IPS-NIHi11 (cell line): ENCODE measurements at places on chromosomes 2 and 18.

DNA sequence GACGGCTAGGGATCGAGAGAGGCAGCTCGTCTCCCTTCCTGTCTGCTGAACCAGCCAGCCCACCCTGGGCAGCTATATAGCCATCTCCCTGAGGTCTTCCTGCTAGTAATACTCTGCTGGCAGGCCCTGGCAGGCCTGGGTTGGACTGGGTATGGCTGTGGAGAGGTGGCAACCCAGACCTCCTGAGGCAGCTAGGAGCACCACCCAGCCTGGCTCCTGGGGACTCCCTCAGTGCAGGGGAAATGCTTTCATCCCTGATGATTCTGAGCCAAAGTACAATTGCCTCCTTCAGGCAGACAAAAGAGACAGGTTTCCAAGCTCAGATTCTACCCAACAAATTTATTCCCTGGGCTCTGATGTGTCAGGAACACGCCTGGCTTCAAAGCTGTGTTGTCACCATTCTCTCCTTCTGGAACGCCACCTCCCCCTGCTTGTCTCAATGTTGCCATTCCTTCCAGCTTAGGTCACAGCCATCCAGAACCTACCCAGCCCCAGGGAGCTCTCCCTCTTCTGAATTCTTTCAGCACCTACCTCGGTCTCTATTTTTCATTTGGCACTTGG lies 4.7 kb upstream of the DNAJB2 start:
- DNase-seq, result peak; percentile 73

GRCh38 chr2:69168950-69169654 lies 156.1 kb downstream of the ANTXR1 start:
- no peak for DNase-seq

DNA sequence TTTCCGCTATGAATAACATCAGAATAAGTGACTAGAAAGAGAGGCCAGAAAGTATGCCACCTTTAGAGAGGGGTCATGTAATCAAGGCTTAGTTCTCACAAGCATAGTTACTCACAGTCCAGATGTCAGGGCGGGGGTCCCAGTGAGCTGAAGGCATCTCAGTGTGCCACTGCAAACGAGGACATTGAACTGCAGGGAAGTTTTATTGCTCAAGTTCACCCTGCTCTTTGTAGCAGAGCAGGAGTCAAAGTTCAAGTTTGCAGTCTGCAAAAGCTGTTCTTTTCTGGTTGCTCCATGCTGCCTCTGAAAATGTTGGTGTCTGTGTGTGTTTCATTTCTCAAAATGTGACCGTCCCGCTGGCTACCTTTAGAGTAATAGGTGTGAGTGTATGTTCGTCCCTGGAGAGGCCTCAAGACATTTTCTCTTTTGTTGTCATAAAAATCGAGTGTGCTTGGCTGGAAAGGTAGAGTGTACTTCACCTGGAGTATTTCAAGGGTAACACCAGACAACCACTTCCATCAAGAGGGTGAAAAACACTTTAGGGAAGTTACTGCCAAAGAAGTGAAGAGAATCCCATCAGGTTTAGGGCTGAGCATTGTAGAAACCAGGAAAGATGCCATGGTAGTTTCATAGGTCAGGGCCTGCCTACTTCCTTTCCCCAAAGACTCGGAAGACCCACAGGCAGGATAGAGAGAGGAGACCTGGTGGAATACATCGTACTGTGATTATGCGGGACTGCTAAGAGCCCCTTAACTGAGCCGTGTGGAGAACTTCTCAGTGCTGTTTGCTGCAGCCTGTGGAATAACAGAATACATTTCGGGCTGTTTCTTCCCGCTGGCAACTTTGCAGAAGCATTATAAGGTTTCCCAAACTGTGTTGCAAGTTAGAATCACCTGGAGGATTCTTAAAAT lies 89.9 kb downstream of the LYPD6 start:
- DNase-seq, result no peak

- no peak for DNase-seq
These were observed 31.0 kb downstream of the GAREM2 start for GRCh38 chr2:26203906-26204305.

GRCh38 chr2:106159866-106160785 lies 34.0 kb downstream of the UXS1 start:
- DNase-seq, result no peak

- peak; percentile 57 for DNase-seq
These were observed 28.2 kb upstream of the GIGYF2 start for GRCh38 chr2:232668805-232669444.

- DNase-seq, result no peak
These were observed 48.9 kb downstream of the BMPR2 start for GRCh38 chr2:202425036-202425435.

DNA sequence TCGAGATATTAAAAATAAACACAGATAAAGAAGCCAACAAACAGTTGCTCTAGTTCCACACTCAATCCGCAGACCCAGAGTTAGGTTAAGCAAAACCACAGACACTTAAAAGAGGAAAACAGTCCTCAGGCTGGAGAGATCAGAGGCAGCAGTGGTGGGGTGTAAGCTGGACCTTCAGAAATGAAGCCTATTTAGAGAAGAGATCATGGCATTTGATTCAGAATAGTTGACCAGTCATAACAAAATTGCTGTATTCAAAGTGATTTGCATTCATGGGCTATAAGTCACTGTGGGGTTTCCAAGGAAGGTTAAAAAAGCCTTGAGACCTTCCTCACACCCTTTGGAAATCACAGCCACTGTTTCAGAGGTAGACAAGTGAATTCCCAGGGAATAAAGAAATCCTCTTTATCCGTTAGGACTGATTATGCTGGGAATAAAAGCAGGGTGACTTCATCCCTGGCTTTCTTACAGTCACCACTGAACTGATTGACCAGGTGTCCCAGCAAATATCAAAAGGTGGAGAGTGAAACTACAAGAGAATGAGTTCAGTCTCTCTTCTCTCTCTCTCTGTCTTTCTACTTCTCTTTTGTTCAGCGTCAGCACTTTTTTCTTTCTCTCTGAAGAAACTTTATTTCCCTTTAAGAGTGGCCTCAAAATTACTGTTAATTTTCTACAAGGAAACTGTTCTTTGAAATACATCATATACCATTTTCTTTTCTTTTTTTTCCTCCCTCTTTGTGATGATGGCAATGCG lies 171.8 kb upstream of the PIK3C3 start:
- no peak for DNase-seq

GRCh38 chr2:178229927-178230326 lies 35.6 kb downstream of the OSBPL6 start:
- no peak for DNase-seq

- no peak for DNase-seq
These were observed 269.3 kb upstream of the EPC2 start for GRCh38 chr2:148375214-148375613.

DNA sequence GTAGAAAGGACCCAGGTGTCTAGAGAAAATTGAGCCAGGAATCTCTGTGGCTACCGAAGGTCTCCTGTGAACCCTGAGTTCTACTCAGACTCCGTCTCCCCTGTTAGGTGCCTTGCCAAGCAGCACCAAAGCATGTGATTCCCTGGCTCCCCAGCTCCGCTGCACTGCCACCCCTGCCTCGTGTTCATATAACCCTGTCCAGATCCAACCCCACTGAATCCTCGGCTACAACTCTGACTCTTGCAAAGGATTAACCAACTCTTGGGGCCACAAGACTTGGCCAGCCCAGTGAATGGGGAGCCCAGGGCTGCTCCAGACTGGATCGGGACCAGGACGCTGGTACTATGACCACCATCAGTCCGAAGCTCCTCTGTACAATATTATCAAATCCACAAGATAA lies 37.3 kb upstream of the ACAA2 start:
- no peak for DNase-seq

DNA sequence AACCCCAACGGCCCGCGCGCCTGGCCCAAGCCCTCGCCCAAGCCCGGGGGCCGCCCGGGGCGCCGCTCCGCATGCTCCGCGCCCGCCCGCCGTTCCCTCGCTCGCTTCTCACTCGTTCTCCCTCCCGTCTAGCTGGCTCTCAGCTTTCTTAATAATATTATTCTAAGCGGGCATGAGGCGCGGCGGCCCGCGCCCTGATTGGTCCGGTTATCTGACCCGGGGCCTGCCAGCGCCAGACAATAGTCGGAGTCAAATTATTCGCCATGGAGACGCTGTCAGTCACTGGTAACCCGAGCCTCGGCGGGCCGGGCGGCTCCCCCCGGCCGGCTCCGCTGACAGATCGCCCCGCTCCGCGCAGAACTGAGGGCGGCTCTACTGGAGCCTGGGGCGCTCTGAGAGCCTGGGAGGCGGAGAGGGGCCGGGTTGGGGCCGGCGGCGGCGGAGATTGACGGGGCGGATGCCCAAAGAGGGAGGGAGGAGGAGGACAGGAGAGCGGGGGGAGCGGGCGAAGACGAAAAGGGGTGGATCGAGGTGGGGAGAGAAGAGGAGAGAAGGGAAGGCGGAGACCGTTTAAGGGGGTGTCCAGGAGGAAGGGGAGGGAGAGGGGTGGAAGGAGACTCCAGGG lies at the start of gene SIX2:
TSS of gene SIX2 (minus strand) at position 150 of the 625 bp plus-strand sequence. CDS start 342 bp downstream, outside the sequence.
- peak; percentile 95 for DNase-seq

DNA sequence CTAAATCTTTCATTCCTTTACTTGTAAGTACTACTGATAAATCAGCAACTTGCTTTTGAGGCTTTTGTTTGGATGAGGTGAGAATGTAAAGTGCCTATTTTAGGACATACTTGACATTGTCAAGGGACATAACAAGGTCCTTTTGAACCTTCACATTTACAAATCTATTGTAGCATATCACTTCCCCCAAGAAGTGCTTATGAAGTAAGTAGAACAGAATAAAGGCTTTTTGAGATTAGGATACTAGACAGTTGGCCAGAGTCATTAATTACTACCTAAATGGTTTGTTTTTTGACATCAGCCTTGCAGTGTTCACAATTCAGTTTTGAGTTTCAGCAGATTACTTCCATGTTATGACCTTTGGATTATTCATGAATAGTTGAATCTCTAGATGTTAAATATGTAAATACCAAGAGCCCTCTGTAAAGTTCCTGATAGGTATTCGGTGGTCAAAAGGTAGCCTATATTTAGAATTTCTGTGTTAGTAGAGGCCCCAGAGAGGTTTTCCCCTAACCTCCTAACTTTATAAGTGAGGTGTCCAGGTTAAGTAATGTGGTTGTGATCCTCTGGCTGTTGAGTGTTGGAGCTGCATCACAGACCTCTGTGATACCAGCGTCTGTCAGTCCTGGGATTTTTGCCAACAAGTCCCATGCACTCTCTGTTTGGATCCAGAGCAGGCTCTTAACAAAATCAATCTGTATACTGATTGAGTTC lies 67.2 kb downstream of the LCLAT1 start:
- no peak for DNase-seq

DNA sequence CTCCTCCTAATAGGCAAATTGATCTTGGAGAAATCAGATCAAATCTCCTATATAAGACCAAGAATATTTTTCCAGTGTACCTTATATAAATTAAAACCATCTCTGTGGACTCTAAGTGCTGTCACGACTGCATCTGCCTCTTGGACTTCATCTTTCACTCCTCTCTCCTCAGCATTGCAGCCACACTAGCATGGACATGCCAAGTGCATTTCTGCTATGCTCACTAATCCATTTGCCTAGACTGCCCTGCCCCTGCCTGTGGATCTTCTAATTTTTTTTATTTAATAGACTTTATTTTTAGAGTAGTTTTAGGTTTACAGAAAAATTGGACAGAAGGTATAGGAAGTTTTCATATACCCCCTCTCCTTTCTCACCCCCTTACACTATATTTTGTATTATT lies 146.7 kb upstream of the VWC2L start:
- no peak for DNase-seq

- DNase-seq, result no peak
These were observed 185.6 kb upstream of the COL3A1 start for GRCh38 chr2:188788621-188789020.

DNA sequence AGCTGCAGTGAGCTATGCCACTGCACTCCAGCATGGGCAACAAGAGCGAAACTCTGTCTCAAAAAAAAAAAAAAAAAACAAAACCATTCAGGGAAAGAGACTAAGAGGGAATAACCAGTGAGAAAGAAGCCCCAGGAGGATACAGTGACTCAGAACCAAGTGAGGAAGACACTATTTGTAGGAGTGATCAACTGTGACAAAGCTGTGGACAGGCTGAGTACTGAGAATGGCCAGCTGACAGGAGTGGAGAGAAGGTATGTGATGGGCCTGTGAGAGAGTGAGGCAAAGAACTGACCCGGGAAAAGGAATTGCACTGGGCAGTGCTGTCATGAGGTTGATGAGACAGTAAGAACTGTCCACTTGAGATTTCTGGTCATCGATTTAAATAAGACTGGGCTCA lies 6.7 kb upstream of the LCT start:
- DNase-seq, result no peak

- no peak for DNase-seq
These were observed 69.9 kb upstream of the L3MBTL4 start for GRCh38 chr18:6484659-6485058.

DNA sequence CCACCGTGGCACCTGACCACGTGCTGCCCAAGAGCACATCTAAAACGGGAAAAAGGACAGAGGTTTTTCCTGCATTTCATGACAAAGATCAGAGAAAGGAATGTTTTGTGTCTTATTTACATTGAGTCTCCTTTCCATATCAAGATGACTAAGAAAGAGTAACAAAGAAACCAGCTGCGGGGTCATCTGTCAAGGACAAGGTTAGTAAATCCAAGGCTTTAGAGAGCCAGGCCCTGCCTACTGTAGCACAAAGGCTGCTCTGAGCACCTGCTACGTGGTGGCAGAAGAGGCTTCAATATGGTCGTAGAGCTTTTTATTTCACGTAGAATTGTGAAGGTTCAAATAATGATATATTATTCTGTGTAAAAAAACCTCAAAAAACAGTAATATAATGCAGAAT lies 51.0 kb downstream of the PRELID3A start:
- no peak for DNase-seq

DNA sequence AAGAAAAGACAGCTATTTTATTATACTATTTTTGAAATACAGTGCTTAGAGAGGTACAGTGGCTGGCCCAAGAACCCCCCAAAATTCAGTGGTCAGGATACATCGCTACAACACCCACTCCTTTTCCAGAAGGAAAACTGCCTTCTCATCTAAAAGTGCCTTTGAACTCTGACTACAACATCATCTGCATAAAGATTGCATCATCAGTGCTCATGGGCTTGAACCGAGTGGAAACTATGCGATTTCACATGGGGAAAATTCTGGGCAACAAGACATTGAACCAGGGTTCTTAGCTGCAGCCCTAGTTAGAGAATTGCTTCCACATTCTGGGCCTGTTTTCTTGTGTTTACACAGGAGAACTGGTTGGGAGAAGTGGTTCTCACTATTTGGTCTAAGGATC lies 294.6 kb upstream of the SLC14A2 start:
- DNase-seq, result no peak

DNA sequence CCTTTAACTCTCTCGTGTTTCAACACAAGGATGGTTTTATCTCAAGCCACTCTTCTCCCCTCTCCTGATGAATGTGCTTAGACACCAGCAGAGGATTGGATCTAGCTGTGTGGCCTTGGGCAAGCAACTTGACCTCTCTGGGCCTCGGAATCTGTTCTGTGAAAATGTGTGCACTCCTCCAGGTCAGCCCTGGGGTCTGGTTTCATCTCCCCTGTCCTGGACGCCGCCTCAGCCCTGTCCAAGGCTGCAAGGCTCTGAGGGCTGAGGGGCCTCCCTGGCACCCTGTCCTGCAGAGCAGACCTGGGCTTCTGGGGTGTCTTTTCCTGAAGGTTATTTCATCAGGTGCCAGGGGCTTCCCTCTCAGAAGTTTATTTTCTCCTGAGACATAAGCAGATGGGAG lies 28.5 kb downstream of the CNDP1 start:
- no peak for DNase-seq

GRCh38 chr2:240479111-240479501 lies 43.6 kb downstream of the GPC1 start:
- peak; percentile 4 for DNase-seq

- no peak for DNase-seq
These were observed 23.7 kb upstream of the SCYGR1 start for GRCh38 chr2:227411320-227411989.

GRCh38 chr18:9730786-9731185 lies 22.7 kb downstream of the RAB31 start:
- no peak for DNase-seq
